ENCODE measurements at places on chromosomes 11 and 22. TPM values are rescaled to one million over a fixed set of nuclear protein-coding genes. Genes with fewer than 3 reads are reported as not detected.
A peak's percentile ranks its signal among the peaks of the same experiment; 100 is the strongest.

GRCh38 chr11:120522736-120523135, 11.2 kb downstream of the GRIK4 start:
- DNase-seq, result no peak

DNA sequence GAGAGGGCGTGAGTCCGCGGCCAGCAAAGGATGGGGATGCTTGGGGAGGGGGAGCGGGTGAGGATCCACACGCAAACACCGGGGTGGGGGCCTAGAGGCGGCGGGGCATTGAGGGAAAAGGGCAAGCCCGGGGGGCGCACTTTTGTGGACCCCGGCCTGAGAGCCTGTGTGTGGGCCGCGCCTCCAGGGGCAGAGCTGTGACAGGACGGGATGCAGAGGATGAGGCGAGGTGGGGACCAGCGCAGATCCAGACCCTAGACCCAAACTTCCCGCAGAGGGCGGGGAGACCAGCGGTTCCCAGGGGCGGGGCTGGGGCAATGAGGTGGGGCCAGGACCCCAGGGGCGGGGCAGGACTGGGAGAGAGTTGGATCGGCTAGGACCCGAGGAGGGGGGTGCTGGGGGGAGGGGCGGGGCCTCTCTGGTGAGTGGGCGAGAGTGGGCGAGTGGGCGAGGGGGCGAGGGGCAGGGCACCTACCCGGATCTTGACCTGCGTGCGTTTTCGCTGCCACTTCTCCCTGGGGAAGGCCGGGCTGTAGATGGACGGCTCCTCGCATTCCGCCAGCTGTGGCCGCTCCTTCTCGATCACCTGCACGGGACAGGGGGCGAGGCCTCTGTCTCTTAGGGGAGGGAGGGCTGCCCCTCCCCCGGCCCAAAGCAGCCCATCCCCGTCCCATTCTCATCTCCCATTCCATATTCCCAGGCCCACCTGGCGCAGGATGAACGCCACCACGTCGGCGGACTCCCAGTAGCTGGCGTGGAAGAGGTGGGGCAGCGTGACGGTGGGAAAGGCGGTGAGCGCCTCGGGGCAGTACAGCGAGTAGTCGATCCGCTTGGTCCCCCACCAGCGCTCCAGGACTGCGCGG, 10.6 kb downstream of the PITPNM1 start:
- no peak for DNase-seq

- peak; percentile 90 for DNase-seq
These were observed 61.0 kb downstream of the BMAL1 start for GRCh38 chr11:13338427-13339069.

DNA sequence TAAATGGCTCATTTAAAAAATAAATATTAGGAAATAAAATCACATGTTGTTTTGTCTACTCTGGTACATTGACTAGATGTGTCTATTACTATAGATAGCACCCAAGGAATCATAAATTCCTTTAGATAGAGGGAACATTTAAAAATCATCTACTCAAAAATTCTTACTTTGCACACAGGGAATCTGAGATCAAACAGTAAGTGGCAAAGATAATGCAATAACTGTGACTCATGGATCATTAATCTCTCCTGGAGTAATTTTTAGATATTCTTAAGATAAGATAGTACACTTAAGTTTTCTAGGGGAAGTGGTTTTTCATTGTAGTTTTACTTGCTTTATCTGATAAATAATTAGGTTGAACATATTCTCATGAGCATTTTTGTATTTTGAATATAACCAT, 468.9 kb downstream of the LUZP2 start:
- no peak for DNase-seq

DNA sequence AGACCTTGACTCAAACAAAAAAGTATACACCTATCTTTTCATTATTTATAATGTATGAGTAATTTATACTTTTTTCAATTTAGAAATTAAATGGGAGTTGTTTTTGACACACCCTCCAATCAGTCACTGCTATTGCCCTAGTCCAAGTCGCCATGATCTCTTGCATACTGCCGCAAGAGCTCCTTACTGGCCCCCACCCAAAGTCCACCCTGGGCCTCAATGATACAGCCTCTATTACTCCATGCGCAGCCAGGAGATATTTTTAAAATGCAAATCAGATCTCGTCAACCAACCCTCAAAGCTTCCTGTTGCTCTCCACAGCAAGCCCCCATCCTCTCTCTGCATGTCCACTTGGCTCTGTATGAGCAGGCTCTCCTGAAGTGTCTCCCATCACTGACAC, 12.8 kb upstream of the LMO1 start:
- DNase-seq, result no peak

DNA sequence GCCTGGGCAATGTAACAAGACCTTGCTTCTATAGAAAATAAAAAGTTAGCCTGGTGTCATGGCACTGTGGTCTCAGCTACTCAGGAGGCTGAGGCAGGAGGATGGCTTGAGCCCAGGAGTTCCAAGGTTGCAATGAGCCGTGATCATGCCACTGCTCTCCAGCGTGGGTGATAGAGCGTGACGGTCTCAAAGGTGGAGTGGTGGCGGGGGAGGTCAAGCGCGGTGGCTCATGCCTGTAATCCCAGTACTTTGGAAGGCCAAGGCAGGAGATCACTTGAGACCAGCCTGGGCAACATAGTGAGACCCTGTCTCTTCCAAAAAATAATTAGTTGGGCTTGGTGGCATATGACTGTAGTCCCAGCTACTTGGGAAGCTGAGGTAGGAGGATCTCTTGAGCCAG, 16.7 kb upstream of the PISD start:
- no peak for DNase-seq

- no peak for DNase-seq
These were observed 1.0 kb downstream of the ARHGAP8 start for GRCh38 chr22:44753189-44754042.

DNA sequence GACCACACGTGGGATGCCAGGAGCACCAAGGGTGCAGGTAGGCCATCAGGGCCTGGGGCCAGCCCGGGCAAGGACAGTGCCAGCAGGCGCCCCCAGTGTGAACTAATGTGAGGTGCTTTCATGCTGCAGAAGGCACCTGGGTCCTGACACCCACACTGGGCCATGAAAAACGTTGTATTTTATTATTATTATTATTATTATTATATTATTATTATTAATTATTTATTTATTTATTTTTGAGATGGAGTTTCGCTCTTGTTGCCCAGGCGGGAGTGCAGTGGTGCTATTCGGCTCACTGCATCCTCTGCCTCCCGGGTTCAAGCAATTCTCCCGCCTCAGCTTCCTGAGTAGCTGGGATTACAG, 1267.3 kb downstream of the BRD1 start:
- DNase-seq, result no peak

- DNase-seq, result no peak
These were observed 60.4 kb downstream of the TRAF6 start for GRCh38 chr11:36449561-36450096.

- peak; percentile 33 for DNase-seq
These were observed 23.3 kb upstream of the SERPIND1 start for GRCh38 chr22:20750461-20751184.

DNA sequence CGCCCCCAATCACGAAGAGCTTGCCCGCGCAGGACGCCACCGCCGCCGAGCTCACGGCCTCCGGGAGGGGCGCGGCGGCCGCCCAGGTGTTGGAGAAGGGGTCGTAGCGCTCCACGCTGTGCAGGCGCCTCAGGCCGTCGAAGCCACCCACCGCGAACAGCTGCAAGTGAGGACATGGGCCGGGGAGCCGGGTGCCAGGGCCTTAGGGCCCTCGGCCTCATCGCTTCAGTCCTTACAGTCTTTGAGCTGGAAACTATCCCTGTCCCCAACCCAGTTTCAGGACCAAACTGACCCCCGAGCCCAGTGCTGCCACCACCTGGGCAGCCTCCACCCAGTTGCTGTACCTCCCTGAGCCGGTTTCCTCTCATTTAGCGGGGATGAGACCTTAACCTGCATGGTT, 7.6 kb downstream of the KLHL35 start:
- no peak for DNase-seq

DNA sequence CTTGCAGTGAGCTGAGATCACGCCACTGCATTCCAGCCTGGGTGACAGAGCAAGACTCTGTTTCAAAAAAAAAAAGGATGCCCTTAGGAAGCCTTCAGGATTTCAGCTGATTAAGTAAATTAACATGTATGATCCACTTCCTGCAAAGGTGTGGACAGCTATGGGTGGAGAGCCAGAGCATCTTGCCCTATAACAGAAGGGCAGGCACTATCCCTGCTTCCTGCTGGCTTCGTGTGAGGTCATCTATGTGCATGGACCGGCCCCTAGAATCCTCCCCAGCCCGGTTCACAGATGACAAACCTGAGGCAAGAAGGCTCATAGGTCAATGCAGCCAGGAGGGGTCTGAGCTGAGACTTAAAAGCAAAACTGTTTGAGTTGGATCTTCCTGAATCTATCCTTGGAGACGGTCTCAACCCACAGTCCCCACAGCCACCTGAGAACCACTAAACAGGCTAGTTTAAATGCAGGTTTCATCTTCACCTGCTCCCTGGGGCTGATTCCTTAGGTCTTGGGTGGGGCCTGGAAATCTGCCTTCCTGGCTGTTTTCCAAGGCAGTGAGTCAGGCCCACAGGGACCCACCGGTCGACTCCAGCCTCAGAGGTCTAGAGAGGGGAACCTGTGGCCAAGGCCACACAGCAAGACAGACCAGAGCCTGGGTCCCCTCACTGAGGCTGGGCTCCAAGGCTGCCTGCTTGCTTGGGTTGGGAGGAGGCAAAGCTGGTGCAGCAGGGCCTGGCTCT, 55.2 kb upstream of the MPEG1 start:
- DNase-seq, result no peak

- DNase-seq, result no peak
These were observed 342.7 kb downstream of the TENM4 start for GRCh38 chr11:79098146-79098545.

GRCh38 chr11:47715082-47715669, at the start of gene AGBL2:
AGBL2 (minus strand) TSS chr11:47715369; CDS start chr11:47714650, 719 bp downstream.
- peak; percentile 21 for DNase-seq

DNA sequence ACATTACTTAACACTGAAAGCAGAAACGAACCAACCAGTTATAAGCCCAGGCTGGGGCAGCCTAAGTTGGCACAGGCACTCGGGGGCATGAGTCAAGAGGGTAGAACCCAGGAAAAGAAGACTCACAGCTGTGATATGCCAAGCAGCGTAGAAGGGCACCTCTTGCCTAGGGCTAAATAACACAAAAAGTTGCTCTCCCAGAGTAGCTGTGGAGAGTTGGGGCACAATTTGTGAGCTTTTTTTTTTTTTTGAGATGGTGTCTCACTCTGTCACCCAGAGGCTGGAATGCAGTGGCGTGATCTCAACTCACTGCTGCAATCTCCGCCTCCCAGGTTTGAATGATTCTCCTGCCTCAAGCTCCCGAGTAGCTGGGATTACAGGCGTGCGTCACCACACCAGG, 8.8 kb downstream of the CLMP start:
- no peak for DNase-seq

DNA sequence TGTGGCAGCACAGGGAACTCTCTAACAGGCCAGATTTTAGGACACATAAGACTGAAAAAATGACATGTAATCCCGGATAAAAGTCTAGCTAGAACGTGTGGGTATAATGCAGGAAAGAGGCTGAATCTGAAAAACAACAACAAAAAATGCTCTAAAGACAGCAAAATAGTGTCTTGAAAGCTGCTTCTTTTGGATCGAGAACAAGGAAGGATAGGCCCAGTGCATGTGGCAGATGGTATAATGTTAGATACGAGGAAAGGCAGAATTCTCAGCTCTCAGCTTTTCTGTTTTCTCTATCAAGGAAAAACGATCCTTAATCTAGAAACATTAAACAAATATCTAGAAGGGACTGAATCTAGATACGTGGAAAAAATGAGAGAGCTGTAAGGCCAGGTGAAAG, 33.8 kb upstream of the PARVA start:
- DNase-seq, result no peak

DNA sequence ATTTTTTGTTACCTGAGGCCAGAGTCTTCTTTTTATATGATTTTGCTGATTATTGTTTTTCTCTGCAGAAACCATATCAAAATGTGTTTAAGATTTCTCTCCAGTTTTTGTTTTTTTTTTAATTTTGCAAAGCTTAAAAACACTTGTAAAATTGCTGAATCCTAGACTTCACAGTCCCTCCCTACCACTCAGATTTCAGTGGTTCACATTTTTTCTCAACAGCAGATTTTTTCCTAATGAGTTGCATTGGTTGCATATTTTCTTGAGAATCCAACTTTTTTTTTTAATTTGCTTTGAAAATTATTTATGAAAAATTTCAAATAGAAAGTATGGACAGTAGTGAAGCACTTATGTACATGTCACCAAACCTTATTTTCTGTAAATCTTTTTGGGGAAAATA, 5.8 kb downstream of the ARL14EP start:
- no peak for DNase-seq

- no peak for DNase-seq
These were observed 1.3 kb downstream of the COA4 start for GRCh38 chr11:73875380-73875779.

DNA sequence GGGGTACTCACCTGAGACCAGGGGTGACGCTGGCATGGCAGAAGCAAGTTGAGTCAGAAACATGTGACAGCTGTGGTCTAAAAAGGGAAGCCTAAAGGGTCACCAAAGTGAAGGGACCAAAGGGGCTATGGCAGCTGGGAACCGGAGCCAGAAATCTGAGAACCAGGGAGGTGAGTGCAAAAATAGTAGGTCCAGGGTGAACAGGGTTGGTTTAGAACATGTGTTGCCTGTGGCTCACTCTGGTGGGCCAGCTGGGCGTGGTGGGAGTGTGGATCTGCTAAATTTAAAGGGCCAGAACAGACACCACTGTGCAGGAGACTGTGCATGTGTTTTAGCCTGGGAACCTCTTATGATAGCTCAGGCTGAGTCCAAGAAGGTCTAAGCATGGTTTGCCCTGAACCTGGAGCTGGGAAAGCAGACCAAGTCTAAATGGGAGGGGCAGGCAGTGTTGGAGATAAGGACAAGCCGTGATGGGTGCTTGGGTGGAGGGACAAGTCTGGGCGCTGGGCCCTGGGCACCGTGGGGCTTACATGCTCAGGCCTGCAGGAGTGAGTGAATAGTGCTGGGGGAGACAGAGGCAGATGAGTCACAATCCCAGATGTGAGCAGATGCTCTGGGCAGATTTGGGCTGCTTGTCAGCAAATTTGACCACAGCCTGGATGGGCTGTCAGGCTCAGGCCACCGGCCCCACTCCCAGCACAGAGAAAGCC, 41.4 kb upstream of the ZBED5 start:
- DNase-seq, result no peak

- DNase-seq, result peak; percentile 35
These were observed 103.3 kb downstream of the PDE3B start for GRCh38 chr11:14746857-14747395.

The FAM180B gene
- not detected for total RNA-seq

The OR5B21 gene
- not detected for total RNA-seq

The HBE1 gene
- total RNA-seq, result 32.7 TPM

The MPEG1 gene
- total RNA-seq, result not detected

The MAPK11 gene
- 5.5 TPM for total RNA-seq

The SGSM1 gene
- total RNA-seq, result not detected

The XKR3 gene
- not detected for total RNA-seq

The NRXN2 gene
- 0.35 TPM for total RNA-seq

The ALDH3B1 gene
- total RNA-seq, result 17.0 TPM

The IGF2 gene
- total RNA-seq, result 2.0 TPM

The CYTH4 gene
- total RNA-seq, result not detected

The YPEL1 gene
- 0.64 TPM for total RNA-seq

The FDXACB1 gene
- 8.1 TPM for total RNA-seq

The SYCE3 gene
- not detected for total RNA-seq

The NEFH gene
- not detected for total RNA-seq

Measured in H4 (cell line).